Activated CD4-positive, CD25-positive, alpha-beta regulatory T cell (primary cell): ENCODE measurements at places on chromosomes 3 and 15.

DNA sequence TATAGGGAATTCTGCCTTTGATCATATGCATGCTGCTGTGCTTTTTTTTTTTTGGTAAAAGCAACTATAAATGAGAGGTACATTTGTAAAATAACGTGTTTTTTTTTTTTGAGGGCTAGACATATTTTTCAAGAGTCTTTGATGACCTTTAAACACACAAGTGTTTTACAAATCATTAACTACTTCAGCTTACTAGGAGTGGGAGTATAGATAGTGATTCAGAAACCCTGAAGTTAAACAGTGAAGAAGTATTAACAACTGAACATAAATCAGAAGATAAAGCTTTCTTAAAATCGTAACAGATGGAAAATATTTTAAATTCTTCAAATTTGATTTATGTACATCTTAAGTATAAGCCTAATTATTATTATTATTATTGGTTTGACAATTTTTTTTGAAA is 2.9 kb upstream of the GMNC start:
- no peak for DNase-seq

DNA sequence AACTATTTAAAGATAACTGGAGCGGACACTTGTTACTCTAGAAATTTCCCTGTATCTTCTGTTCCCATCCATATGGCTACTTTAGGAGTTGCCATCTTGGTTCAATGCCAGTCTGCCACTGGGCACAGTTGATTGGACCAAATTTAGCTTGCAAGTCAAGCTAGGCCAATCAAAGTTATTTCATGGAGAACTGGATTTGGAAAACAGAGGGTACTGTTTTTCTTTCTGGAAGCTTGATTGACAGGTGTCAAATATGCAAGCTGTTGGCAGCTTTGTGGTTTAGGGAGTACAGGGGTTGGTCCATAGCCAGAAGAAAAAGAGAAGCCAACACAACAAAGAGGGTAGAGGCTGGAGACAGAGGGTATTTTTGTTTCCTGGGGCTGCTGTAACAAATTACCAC is 33.4 kb upstream of the KLHL25 start:
- no peak for DNase-seq

GRCh38 chr3:191813245-191813644 is 352.3 kb downstream of the PYDC2 start:
- DNase-seq = no peak

- no peak for DNase-seq
These were observed 143.1 kb downstream of the LSAMP start for GRCh38 chr3:116302087-116302747.

GRCh38 chr15:70258369-70259027 is 160.8 kb upstream of the TLE3 start:
- DNase-seq = peak; percentile 18

- DNase-seq = no peak
These were observed 302.8 kb upstream of the IL12A start for GRCh38 chr3:159685801-159686200.

GRCh38 chr3:138314751-138315150 is 14.9 kb downstream of the NME9 start:
- DNase-seq = no peak

GRCh38 chr3:127252446-127252845 is 35.4 kb downstream of the PRR20G start:
- no peak for DNase-seq

DNA sequence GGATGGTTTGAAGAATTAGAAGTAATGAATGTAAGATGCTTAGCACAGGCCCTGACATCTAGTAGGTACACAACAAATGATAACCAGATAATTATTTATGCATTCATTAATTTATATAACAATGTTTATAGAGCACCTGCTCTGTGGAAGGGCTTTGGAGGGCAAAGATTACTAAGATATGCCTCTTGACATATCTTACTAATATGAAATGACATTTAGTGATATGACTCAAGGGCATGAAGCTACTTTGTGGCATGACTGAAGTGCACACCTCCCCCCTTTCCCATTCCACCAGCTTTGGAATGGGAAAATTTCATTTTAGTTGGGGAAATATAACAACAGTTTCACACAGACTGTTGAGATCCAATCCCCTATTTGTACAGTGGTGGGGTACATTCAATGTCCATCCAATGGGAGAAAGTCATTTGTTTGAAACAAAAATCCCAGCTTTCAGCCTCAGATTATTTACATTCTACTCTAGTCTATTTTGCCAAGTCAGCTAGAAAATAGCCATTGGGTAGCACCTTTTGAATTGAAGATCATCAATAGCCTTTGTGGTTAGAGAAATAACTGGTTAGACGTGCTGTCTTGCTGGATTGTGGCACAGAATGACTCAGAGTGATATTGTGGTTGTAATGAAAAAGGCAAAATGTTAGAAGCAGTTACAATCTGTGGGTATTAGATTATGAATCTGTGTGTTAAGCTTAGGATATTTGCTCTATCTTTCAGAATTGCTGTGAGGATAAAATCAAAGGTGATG is 72.9 kb downstream of the MOBP start:
- no peak for DNase-seq

GRCh38 chr3:56754741-56755417 is 46.9 kb downstream of the ARHGEF3 start:
- DNase-seq = no peak

DNA sequence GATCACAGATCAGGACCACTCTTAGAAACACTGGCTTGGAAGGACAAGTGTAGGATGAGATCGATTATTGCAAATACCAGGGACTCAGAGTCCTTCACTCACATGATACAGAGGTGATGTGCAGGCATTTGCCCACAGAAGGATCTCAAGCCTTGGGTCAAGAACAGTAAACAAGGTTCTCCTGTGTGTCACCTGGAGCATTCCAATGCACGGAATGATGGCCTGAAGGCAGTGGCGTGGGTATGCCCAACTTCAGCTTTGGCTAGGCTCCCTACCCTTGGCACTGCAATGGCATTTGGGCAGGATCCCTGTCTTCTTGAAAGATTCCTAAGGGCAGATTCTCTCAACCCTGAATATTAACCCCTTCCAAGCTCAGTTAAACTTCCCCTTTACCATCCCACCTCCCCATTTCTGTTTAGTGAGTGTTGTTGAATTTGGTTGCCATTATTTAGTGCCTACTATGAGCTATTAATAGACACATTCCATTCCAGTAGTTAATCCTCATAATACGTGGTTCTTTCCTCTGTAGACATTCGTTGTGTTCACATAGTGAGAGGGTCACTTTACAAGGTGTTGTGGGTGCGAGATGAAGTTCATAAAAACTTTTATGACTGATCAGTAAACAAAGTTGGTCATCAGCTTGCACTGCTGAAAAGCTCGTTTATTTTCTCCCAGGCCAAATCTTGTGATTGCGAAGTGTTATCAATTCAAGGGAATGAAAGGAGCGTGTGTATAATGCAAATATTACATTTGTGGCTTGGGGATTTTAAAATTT is 1.1 kb upstream of the LZTFL1 start:
- no peak for DNase-seq

- no peak for DNase-seq
These were observed 546.2 kb downstream of the TUSC7 start for GRCh38 chr3:117255736-117256135.

GRCh38 chr15:98419173-98419780 is 229.1 kb upstream of the IGF1R start:
- DNase-seq = no peak

GRCh38 chr15:37731146-37731746 is 203.2 kb upstream of the TMCO5A start:
- DNase-seq = no peak

DNA sequence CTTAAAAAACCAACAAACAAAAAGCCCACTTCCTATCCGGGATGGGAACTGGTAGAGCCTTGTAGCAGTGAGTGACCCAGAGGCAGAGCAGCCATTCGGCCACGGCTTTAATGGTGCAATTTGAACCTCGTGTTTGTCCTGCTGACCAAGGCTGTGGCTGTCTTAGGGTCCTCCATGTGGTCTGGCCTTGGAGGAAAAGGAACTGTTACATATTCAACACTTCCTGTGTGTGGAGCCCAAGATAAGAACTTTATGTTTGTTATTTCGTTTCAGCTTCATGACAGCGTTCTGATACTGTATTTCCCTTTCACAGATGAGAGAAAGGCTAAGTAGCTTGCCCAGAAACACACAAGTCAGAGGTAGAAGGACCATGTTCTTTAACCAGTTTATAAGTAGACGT is 269.8 kb downstream of the SV2B start:
- no peak for DNase-seq
